Activated CD4-positive, alpha-beta T cell treated with anti-CD3 and anti-CD28 coated beads, Interleukin-10, Interleukin-2, amounts not matched to agents 100 ng/mL and 50 ng/mL, durations not matched to agents 16 hours and 8 hours (primary cell): ENCODE measurements at places on chromosomes 1 and 21.

GRCh38 chr1:201736707-201737320 lies 92.1 kb upstream of the IPO9 start:
- no peak for DNase-seq

GRCh38 chr1:162145966-162146696 lies 76.6 kb downstream of the NOS1AP start:
- no peak for DNase-seq

GRCh38 chr1:23931491-23931880 lies 18.3 kb upstream of the CNR2 start:
- DNase-seq: no peak

DNA sequence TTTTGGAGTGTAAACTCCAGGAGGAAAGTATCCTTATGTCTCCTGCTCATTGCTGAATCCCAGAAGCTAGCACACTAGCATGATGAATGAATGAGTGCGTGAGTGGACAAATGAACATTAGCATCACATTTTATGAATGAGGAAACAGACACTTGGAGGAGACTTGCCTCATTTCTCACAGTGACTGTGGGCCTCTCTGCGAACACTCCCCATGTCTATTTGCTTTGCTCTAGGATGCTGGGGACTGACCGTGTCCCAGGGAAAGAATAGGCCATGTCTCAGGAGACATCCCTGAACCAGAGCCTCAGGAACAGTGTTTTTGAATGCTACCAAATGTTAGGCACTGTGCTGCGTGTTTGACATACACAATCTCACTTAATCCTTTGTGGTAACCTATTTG lies 140.9 kb downstream of the OMA1 start:
- no peak for DNase-seq

DNA sequence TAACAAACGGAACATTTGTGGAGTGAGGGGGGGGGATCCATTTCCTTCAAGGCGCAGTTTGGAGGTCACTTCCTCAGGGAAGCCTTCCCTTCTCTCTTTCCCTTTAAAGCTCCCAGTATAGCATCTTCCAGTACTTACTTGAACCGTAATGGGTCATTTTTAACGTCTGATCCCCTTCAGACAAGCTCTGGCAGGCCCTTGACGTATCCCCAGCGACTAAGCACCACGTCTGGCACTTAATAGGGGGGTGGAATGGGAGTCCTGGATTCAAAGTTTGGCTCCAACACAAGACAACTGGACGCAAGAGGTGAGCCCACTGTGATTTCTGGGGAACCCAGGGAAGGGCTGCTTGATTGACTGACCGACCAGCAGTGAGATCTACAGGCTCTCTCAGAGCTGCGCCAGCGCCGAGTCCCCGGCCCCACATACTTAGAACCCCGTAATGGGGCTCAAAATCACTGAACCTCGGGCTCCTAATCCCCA lies 441 bp downstream of the YARS1 start:
- DNase-seq: peak; percentile 16

DNA sequence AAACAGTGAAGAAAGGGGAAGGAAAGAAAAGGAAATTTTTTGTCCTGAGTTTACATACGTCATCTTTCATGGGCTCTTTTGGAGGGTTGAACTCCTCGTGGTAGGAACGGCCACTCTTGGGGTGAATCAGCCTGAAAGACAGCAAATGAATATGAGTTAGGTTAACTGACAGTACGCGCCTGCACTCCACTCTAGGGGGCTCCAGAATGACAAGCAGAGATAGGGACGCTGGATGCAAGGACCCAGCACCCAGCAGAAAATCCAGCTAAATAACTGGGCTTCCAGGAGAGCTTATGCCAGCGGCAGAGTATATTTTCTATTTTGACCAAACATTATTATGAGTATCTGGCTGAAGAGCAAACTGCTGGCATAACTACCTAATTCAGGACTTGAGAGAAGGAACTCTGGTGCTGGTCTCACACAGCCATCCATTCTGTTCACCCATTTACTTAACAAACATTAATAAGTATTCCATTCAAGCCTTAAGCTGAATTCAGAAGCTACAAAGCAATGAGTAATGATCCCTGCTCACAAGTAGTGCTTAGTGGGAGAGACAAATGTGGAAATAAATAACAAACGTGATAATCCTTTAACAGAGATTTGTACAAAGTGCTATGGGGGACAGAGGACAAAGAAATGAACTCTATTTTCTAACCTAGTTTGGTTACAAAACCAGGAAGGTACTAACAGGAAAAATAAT lies 22.1 kb downstream of the AK2 start:
- DNase-seq: no peak

- DNase-seq: no peak
Observed at GRCh38 chr1:114122941-114123618, 30.6 kb downstream of the SYT6 start.

DNA sequence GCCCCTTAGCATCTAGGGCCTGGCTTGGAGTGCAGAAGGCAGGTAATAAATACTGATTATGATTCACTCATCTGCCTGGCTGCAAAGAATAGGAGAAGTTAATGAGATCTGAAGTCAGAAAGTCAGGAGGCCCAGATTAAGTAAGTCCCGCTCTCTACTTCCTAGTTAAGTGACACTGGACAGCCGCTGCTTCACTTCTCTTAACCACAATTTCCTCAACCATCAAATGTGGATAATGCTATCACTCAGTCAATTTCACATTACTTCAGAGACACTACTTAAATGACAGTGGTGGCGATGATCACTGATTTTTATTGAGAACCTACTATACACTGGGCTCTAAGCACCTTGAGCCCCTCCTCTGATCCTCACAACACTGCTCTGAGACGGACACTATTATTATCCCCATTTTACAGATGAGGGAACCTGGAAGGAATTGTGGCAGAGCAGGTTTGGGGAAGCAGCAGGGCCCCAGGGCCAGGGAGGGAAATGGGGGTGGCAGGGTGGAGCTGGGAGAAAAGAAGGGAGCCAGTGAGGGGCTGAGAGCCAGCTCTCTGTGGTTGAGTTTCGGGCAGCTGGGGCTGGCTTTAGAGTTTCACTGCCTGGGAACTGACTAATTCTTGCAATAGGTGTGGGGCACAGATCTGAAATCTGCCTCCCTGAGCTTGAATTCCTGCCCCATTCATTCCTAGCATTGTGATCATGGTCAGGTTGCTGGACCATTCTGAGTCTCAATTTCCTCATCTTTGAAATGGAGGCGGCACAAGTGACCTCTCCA lies 2.4 kb upstream of the E2F2 start:
- peak; percentile 85 for DNase-seq

GRCh38 chr1:33387625-33388024 lies 43.3 kb downstream of the PHC2 start:
- DNase-seq: no peak

- DNase-seq: no peak
Observed at GRCh38 chr1:22124592-22125229, 18.2 kb downstream of the WNT4 start.

GRCh38 chr1:102858695-102859094 lies 249.6 kb downstream of the COL11A1 start:
- DNase-seq: no peak

GRCh38 chr1:84330125-84330984 lies 28.8 kb downstream of the SAMD13 start:
- no peak for DNase-seq

DNA sequence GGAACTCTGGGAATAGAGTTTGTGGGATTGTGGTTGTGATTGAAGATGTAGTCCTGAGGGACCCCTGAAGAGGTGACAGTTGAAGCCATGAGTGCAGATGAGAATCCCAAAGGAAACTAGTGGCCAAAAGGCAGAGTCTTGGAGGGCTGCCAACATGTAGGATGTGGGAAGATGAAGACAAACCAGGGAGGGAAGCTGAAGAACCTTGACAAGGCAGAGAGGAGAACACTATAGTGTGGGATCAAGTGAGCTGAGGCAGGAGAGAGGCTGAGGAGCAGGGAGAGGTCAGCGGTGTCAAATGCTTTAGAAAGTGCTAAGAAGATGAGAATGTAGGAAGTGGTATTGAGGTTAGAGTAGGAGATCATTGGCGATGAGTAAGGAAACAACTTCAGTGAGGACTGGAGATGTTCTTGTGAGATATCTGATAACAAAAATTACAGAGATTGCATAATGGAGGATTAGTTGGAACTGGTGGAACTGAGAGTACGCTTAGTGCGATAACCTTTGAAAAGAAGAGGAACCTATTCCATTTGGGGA lies 88.5 kb upstream of the VCAM1 start:
- DNase-seq: peak; percentile 9

- no peak for DNase-seq
Observed at GRCh38 chr1:156204686-156205085, 8.1 kb upstream of the PMF1 start.

GRCh38 chr1:184757406-184757805 lies 2.7 kb upstream of the EDEM3 start:
- DNase-seq: no peak

DNA sequence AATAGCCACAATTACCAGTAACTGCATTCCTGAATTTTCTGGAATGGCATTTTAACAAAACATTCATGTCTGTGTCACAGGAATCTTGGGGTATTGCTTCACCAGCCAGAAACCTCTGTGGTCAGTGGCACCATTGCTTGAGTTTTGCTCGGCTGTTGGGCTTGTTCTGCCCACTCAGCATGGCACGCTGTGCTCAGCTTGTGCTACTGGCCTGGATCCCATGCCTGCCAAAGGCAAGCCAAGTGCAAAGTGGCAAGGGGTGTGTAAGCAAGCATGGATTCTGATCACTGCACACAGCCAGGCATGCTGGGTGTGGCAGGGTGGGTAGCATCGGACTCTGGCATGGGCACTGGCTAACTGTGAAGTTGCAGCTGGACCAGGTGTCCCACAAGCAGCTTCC lies 1150.9 kb downstream of the MRPL39 start:
- no peak for DNase-seq

- peak; percentile 61 for DNase-seq
Observed at GRCh38 chr1:18955441-18956192, 859 bp downstream of the IFFO2 start.

- DNase-seq: no peak
Observed at GRCh38 chr1:233019778-233020325, 69.4 kb downstream of the NTPCR start.

- DNase-seq: no peak
Observed at GRCh38 chr21:44269090-44269489, 7.4 kb upstream of the DNMT3L start.

DNA sequence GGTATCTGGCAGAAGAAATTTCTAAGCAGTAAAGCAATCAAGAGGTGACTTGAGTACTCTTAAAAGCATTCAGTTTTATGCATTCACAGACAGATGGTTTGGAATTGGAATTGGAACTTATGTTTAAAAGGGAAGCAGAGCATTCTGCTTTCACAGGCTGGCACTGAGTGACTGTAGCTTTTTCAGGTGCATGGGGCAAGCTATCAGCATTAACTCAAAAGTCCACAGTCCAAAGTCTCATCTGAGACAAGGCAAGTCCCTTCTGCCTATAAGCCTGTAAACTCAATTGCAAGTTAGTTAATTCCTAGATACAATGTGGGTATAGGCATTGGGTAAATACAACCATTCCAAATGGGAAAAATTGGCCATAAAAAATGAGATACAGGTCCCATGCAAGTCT lies 1620.3 kb downstream of the MRPL39 start:
- no peak for DNase-seq

- no peak for DNase-seq
Observed at GRCh38 chr1:201424146-201424545, 2.6 kb upstream of the TNNI1 start.

DNA sequence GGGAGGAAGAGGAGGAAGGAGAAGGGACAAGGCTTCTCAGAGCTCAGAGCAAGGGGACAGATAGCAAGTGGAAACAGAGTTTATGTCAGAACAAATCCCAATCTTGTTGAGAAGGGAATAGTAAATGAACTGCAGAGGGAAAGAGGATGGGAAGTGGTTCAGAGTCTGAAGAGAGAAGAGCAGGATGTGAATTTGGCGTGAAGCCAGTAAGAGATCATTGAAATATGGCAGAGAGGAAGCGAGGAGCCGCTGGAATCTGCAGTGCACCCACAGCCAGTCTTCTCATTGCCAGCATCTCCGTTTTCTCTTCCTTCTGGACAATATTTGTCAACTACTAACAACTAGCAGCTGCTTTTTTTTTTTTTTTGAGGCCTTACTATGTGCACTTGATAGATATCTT lies 19.1 kb downstream of the OLFML3 start:
- DNase-seq: no peak

DNA sequence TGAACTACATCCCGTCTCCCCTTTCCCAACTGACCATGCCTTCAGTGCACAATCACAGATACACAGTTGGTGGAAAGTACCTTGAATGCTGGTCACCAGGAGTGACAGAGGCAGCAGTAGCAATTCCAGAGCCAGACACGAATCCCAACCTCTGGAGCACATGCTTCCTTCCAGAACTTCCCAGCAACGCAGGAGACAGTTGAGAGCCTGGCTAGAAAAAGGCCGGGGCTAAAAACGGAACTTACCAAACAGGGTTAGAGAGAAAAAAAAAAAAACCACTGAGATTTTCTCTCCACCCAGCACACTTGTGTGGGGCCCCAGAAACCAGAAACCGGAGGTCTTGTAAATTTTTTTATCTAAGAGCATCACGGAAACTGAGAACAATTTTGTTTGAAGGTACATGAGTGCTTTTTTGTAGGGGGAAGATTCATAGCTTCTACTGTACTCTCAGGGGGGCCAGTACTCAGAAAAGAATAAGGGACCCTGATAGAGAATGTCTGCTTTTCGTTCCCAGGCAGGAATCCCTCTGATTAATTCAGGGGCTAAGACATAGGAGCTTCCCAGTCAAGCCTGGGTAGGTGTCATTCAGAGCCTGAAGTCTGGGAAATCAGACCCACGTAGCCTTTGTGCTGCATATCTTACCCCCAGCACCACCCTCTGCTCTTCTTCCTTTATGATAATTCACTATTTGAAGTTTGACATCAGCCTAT lies at the start of gene CD48:
TSS of gene CD48 (minus strand) at position 221 of the 710 bp plus-strand sequence. CDS start at position 162, 59 bp downstream.
- DNase-seq: peak; percentile 83

GRCh38 chr21:27026501-27026900 lies 59.6 kb upstream of the ADAMTS5 start:
- DNase-seq: no peak

GRCh38 chr21:14825514-14825974 lies 239.3 kb downstream of the NRIP1 start:
- peak; percentile 55 for DNase-seq

- DNase-seq: no peak
Observed at GRCh38 chr1:236980673-236981072, 23.6 kb downstream of the MT1HL1 start.

- peak; percentile 24 for DNase-seq
Observed at GRCh38 chr1:46370214-46370633, 23.9 kb upstream of the FAAH start.

GRCh38 chr1:113479713-113480676 lies 89.7 kb downstream of the MAGI3 start:
- no peak for DNase-seq

GRCh38 chr1:92194511-92194910 lies 23.2 kb upstream of the C1orf146 start:
- no peak for DNase-seq

- no peak for DNase-seq
Observed at GRCh38 chr1:207244409-207244801, 77.1 kb upstream of the CD55 start.
